ENCODE measurements at places on chromosomes 1 and 21.

DNA sequence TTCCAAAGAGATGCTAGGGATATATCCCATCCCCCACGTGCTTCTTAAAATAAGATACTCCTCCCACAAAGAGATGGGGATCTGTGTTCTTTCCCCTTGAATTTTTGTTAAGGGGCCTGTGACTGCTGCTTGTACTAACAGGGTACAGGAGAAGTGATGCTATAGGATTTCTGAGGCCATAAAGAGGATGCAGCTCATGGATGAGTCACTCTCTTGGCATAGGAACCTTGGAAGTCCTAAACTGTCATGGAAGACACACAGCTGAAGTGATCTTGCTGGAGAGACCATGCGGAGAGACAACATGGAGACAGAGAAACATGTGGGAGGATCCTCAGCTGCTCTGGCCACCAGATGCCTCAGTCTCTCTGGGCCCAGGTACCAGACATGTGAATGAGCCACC lies 157.2 kb downstream of the S1PR1 start:
- no peak for DNase-seq

DNA sequence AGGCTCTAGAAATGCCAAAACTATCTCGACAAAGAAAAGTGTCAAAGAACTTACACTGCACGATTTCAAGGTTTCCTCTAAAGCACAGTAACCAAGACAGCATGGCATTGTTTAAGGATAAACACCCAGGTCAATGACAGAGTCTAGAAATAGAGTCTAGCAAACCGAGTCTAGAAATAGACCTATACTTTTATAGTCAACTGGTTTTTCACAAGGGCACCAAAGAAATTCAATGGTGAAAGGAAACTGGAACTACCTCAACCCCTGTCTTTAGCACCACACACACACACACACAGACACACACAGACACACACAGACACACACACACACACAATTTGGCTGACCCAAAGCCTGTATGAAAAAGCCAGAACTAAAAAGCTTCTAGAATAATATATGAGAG lies 67.1 kb upstream of the PGBD5 start:
- DNase-seq: no peak

GRCh38 chr1:70401974-70402373 lies 9.1 kb upstream of the CTH start:
- DNase-seq: no peak

GRCh38 chr1:228424685-228425660 lies 8.3 kb upstream of the TRIM17 start:
- no peak for DNase-seq

DNA sequence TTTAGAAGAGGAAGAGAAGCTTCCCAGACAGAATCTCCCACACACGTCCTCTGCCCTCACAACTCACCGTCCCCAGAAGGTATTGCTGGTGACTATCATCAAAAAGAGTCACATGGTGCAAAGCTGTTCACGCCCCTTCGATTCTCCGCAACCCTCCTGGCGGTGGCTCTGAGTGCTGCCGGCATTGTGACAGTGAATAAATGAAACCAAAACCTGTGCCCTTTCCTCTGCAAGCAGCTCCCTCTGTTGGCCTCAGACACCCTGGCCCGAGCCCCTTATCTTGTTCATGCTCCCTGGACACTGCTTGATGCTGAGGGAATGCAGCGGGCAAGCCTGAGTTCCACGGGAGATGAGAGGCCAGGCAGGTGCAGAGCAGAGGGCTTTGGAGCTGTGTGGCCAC lies 510.3 kb downstream of the NPHP4 start:
- DNase-seq: no peak

DNA sequence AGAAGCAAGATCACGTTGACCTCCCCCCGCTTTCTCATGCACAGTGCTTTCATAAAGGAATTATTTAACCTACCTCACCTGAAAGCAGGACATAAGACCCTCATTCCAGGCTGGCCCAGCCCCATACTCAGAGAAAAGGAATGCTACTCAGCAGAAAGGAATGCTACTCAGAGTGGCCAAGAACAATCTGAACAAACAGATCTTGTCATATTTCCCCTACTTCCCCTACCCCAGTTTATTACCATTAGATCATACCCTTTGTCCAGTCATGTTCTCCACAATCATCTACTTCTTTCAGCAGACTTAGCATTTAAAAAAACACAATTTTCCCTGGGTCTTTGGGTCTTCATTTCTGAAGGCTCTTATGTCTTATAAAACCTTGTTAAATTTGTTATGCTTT lies 89.8 kb downstream of the SLC16A1 start:
- DNase-seq: peak; percentile 45
